ENCODE measurements at places on chromosomes 2 and 18.

GRCh38 chr2:221461901-221462300 lies 110.2 kb downstream of the EPHA4 start:
- no peak for DNase-seq

GRCh38 chr18:46768166-46768921 lies 11.5 kb upstream of the ST8SIA5 start:
- no peak for DNase-seq

- DNase-seq = no peak
Measured at GRCh38 chr2:33891616-33892015, 292.5 kb upstream of the FAM98A start.

GRCh38 chr2:58914733-58915505 lies 673.8 kb upstream of the FANCL start:
- no peak for DNase-seq

DNA sequence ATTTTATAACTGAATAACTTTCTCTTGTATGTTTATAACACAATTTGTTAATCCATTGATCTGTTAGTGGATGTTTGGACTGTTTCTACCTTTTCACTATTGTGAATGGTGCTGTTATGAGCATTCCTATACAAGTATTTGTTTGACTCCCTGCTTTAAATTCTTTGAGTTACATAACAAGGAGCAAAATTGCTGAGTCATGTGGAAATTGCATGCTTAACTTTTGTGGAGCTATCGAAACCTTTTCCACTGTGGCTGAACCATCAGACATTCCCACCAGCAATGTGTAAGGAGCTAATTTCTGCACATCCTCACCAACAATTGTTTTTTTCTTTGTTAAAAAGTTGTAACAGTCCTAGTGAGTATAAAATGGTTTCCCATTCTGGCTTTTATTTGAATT lies 415.5 kb downstream of the CBLN2 start:
- DNase-seq = no peak

DNA sequence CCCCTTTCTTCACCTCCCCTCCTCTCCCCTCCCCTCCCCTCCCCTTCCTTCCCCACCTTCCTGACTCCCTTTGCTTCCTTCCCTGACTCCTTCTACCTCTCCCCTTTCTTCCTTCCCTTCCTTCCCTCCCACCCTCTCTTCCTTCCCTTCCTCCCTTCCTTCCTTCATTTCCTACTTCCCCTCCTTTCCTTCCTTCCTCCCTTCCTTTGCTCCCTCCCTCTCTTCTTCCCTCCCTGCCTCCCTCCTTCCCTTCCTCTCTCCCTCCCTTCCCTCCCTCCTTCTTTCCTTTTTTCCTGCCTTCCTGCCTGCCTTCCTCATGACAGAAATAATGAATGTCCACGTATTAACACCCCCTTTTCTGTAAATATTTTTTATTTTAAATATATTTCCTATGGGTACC lies 260.2 kb downstream of the ZNF407 start:
- no peak for DNase-seq

- peak; percentile 14 for DNase-seq
Measured at GRCh38 chr2:38465789-38466127, 88.7 kb upstream of the ATL2 start.

GRCh38 chr2:236557306-236558030 lies 12.2 kb upstream of the ACKR3 start:
- DNase-seq = no peak

GRCh38 chr18:23105581-23106219 lies 29.6 kb upstream of the CABLES1 start:
- no peak for DNase-seq

DNA sequence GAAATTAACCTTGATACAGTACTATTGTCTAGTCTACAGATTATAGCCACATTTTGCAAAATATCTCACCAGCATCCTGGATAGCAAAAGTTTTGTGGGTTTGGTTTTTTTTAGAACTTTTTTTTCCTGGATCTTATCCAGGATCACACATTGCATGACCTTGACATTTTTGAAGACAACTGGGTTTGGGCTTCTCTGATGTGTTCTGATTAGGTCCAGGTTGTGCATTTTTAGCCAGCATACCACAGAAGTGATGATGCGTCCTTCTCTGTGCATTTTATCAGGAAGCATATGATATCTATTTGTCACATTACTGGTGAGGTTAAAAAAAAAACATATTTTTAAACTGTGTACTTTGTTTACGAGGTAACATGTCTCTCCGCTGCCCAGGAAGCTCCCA lies 221.0 kb upstream of the OSR1 start:
- no peak for DNase-seq

GRCh38 chr18:486929-487740 lies 13.4 kb downstream of the COLEC12 start:
- no peak for DNase-seq

GRCh38 chr2:197555467-197555866 lies 39.6 kb downstream of the MOB4 start:
- DNase-seq = no peak

DNA sequence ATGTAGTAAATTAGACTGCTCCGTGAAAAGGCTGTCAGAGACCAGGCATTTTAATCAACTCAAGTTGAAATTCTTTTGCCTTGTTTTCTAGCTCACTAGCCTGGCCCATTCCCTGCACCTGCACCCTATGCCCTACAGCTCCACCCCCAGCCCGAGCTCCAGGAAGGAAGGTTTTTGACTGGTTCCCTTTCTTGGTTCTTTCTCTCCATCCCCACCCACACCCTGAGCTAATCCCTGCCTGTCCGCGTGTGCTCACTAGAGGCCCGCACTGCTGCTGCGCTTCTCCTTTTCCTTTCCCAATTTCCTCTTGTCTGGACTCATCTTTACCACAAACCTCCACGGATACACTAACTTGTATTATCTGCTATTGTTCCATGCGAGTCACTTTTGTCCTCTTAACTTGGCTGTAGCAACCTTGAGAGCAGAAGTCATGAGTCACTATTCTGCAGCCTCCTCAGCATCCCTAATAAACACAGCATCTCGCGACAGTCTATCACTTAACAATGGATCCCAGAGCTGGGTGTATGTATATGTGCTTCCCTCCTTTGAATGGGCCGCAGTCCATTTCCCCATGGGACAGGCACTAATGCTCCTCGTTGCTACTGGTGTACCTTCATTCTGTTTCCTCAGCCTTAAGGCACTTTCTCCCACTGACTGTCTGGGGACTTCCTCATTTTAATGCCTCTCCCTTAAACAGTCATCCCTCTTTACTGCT lies 36.5 kb downstream of the COLEC12 start:
- DNase-seq = no peak

DNA sequence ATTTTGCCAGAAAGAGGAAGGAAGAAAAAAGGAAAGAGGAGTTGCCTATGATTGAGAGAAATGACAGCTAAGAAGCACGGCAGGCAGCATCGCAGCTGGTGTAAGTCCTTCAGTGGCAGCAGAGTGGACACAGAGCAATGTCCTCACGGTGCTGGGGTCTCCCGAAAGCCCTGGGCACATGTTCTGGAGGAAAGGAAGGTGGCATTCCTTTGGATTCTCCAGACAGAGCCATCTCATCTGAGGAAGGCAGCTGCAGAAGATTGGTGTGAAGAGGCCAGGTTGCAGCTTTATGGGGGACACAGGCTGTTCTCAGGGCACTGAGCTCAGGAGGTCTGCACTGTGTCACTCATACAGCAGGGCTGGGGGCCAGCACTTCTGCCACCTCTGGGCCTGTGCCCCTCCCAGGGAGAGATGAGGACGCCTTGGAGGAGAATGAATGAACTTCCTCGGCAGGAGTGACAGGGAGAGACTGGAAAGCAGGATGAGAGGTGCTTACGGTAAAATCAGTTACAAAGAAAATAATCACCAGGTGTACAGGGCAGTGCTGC lies 252.0 kb upstream of the MYT1L start:
- no peak for DNase-seq

GRCh38 chr18:13505780-13506345 lies 220.5 kb downstream of the FAM210A start:
- DNase-seq = no peak

DNA sequence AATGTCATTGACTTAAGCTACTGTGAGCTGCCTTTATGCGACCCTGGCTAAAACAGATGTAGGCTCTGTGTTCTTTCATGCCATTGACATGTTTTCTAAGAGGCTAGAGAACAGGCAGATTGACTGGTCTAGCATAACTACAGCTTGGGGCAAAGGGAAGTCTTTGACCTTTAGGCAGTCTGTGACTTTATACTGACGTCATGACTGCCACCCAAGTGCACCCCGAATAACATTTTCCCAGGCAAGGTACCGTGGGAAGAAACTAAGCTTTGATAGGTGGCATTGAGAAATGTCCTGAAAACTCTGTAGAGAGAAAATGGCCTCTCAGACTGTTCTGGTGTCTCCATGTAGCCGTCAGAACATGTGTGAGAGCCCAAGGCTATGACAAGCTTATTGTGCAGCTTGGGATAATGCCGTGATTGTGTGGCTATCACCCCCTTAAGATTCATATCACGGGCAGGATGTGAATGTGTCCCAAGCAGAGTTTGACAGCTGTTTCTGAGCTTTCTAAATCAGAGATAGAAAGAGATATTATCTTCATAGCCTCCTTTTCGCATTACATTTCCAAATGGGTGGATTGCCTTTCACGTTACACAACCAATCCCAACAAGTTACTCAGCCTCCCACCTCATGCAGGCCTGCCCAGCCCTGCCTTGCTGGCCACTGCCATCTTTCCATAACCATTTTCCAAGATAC lies 672.2 kb upstream of the ACVR2A start:
- DNase-seq = no peak

DNA sequence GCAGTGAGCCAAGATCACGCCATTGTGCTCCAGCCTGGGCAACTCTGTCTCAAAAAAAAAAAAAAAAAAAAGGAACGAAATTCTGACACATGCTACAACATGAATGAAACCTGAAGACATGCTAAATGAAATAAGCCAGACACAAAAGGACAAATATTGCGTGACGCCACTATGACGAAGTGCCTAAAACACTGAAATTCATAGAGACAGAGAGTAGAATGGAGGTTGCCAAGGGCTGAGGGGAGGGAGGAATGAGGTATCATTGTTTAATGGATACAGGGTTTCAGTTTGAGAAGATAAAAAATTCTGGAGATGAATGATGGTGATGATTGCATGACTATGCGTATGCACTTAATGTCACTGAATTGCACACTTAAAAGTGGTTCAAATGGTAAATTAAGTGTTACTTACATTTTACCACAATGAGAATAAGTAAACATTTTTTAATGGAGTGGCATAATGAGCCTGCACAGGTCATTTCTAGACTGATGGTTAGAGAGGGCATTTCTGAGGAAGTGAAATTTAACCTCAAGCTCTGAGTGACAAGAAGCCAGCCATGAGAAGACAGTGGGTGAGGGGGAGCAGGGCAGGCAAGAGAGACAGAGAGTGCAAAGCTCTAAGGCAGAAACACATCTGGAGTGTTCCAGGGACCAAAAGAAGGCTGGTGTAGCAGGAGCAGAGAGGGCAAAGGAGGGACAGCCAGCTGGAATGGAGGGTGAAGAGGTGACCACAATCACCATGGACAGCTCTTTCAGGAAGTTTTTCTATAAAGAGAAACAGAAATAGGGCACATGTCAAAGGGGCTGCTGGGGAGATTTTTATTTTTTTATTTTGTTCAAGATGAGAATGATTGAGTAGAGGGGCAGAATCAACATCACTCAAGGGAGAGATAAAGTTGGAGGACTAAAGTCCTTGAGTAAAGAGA lies 20.6 kb upstream of the EXOC6B start:
- DNase-seq = no peak

DNA sequence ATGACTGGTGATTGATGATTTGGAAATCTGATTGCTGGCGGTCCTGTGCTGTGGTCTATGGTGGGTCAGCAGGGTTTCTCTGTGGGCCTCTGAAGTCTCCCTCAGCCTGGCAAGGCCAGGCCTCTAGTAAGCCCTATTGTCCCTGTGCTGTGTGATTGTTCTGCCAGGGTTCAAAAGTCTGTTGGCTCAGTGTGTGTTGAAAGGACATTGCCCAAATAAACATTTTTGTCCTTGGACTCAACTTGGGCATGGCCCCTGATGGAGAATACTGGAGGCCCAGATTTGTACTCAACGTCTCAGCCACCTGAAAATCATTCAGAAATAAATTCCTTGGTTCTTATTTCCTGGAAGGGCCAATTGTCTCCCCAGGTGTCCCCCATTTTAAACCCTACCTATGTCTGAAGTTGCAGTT lies 74.4 kb downstream of the MAP4K4 start:
- no peak for DNase-seq

DNA sequence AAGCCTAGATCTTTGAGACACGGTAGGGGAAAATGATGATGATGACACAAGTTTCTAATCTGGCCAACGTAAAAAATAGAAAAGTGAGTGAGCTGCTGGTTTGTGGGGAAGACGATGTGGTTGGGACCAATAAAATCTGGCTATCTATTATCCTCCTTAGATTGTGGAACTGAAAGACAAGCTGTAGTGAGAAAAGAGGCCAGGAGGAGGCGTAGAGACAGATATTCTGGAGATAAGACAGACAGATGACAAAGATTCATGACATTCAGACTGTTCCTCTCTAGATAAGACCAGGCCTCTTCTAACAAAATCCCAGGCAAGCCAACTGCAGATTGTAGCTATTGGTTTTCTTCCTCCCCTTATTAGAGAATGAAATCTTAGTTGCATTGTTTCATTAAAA lies 376.3 kb upstream of the UBE2E3 start:
- no peak for DNase-seq

DNA sequence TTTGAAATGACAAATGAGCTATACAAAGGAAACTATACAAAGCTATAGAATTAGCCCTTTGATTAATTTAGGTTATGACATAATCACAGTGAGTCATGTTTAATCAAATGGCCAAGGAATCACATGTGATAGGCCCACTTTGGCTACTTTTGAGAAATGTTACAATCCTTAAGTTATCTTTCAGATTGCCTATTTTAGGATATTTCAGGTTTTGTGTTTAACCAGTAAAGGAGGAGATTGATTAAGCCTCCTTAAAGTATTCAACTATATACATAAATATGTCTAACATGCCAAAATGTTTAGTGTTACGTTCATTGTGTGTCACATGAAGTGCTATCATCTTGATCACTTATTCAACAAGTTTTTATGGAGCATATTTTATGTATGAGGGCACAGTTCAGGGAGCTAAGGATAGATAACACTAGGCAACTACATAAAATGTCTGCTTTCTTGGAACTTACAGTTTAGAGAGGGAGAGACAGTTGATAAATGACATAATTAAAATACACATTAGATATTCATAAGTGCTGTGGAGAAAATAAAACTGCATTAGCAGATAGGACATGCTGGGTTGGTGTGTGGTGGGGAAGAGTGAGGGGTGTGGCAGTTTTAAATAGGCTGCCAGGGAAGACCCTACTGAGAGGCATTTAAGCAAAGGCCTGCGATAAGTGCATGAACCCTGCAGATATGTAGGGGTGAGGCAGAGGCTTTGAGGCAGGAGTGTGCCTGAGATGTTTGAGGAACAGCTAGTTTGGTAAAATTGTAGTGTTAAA lies 77.2 kb downstream of the LTBP1 start:
- no peak for DNase-seq

GRCh38 chr18:12777500-12777944 lies 74.7 kb downstream of the PSMG2 start:
- no peak for DNase-seq

- no peak for DNase-seq
Measured at GRCh38 chr18:44458777-44459176, 221.9 kb upstream of the SETBP1 start.

DNA sequence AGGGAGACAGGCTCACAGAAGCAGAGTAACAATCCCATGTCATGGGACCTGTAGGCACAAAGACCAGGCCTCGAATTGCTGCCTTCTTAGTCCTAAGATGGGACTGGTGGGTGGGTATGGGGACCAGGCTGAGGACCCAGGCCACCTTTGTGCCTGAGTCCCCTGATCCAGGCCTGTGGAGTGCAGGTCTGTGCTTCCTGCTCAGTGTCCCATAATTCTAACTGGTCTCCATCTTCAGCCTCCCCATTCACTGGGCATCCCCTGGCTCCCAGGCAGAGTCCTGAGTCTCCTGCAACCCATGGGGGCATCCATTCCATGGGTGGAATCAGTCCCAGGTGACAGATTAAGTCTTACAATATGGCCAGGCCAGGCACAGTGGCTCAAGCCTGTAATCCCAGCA lies 83.9 kb downstream of the SMAD7 start:
- DNase-seq = no peak

Data from CD4-positive, alpha-beta memory T cell (primary cell).